Fibroblast of pulmonary artery (primary cell): ENCODE measurements at places on chromosomes 7 and 10.

GRCh38 chr7:139421123-139421522, 61.4 kb downstream of the LUC7L2 start:
- no peak for DNase-seq

DNA sequence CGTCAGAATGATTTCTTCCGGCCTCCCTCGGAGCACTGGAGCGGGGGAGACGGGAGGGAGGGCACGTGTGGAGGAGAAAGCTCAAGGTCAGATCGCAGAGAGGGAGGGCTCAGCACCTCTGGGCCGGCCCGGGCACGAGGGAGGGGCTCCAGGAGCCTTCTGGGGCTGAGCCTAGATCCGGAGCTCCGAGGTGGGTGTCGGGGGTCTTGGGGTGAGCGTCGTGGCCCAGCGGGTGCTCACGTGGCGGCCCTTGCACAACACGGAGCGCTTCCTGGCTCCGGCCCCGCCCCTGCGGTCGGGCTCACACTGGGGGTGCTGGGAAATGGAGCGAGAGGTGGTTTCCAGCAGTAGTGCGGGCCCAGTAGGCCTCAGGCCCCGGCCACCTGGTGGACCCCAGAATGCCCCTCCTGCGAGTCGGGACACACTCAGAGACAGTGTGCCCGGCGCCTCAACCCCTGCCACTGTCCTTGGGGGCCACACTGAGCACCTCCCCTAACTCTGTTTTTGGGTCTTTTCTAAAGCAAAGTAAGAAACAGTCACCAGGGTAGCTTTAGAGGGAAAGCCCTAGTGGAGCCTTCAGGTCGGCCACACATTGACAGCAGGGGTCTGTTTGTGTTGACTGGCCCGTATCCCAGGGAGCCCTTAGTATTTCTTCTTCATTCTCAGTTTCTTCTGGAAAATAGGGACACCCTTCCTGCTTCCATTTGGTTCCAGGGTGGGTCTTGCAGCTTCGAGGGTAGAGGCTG, 798 bp downstream of the PPIF start:
- peak; percentile 72 for DNase-seq

DNA sequence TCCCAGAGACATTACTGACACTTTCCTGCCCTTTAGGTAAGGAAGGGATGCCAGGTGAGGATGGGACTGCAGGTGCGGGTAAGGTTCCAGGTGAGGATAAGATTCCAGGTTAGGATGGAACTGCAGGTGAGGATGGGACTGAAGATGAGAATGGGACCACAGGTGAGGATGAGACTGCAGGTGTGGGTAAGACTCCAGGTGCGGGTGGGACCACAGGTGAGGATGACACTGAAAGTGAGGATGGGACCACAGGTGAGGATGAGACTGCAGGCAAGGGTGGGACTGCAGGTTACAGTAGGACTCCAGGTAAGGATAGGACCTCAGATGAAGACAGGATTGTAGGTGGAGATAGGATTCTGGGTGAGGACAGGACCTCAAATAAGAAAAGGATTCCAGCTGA, 322.3 kb downstream of the WDR37 start:
- DNase-seq = no peak

GRCh38 chr7:67661-68395, 124.5 kb upstream of the FAM20C start:
- no peak for DNase-seq

GRCh38 chr7:138951953-138952352, 29.2 kb downstream of the KIAA1549 start:
- DNase-seq = no peak

DNA sequence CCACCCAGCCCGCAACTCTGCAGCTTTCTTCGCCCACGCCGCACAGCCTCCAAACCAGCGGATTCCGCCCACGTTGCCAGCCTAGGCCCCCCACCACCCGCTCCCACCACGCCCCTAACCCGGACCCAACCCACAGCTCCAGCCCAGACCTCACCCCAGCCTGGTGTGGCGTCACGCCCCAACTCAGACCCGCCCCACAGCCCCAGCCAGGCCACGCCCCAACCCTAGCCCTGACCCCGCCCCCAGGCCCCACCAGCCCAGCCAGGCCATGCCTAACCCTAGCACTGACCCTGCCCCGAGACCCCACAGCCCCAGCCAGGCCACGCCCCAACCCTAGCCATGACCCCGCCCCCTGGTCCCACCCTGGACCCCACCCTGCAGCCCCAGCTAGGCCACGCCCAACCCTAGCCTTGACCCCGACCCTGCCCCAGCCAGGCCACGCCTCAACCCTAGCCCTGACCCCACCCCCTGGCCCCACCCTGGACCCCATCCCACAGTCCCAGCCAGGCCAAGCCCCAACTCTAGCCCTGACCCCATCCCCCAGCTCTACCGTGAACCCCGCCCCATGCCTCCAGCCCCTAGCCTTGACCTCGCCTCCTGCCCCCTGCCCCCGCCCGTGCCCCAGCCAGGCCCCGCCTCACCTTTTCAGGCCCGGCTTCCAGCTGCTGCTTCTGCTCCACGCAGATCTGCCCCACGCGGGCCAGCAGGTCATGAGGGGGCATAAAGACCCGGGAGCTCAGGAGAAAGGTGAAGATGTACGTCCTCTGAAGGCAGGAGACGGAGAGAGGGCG, 64.0 kb downstream of the RASGEF1A start:
- no peak for DNase-seq

DNA sequence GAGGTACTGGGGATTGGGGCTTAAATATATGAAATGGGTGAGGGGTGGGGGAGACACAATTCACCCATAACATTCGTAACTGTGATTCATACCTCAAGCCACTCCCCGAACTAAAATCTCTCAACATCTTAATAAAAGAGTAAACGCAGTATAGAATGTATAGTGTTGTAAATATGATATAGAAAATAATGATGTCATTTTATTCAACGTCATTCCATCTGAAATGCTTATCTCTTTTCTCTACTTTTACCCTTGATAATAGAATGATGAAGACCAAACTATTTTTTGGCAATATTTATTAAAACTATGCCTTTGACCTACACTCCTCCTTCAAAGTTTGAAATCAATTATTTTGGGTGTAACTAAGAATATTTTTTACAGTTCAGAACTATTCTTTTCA, 36.4 kb downstream of the FRA10AC1 start:
- DNase-seq = no peak

DNA sequence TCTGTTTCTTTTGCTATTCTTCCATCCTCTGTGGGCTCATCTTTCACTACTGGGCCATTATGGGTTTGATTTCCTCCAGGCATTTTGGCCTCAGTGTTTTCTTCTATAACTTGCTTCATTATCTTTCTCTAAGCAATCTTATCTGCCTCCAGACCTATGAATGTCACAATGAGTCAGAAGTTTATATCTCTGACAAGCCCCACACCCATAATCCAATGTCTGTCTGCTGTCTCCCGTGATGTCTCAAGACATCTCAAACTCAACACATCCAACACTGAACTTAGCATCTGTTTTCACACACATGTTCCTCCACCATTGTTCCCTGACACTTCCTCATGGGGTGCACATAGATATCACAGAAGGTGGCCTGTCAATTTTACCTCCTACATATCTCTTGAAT, 46.7 kb upstream of the RHOBTB1 start:
- no peak for DNase-seq

DNA sequence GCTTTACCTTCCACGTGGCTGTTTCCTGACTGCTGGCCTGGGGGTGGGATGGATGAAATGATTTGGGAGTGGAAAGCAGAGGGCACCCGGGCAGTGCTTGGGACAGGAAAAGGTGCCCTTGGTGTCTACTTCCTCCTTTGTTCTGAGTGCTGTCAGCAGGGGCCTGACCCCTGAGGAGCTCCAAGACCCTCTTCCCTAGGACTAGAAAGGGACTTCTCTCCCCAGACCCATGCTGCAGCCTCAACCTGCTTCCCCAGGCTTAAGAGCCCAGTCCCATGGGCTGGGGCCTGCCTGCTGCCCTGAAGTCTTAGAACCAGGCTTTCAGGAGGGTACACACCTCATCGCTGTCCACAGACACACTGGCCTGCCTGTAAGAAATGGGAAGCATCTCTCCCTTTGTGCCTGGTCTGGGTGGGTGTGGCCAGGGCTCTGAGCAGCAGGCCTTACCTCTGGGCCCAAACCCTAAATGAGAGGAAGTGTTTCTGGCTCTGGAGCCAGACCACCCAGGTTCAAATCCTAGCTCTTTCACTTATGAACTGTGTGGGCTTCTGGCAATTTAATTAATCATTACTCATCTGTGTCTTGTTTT, 12.9 kb downstream of the CDH23 start:
- no peak for DNase-seq

- DNase-seq = no peak
These were observed 7.1 kb downstream of the COBL start for GRCh38 chr7:51309361-51310130.

- DNase-seq = no peak
These were observed 126.3 kb upstream of the CXCL12 start for GRCh38 chr10:44511166-44511565.

DNA sequence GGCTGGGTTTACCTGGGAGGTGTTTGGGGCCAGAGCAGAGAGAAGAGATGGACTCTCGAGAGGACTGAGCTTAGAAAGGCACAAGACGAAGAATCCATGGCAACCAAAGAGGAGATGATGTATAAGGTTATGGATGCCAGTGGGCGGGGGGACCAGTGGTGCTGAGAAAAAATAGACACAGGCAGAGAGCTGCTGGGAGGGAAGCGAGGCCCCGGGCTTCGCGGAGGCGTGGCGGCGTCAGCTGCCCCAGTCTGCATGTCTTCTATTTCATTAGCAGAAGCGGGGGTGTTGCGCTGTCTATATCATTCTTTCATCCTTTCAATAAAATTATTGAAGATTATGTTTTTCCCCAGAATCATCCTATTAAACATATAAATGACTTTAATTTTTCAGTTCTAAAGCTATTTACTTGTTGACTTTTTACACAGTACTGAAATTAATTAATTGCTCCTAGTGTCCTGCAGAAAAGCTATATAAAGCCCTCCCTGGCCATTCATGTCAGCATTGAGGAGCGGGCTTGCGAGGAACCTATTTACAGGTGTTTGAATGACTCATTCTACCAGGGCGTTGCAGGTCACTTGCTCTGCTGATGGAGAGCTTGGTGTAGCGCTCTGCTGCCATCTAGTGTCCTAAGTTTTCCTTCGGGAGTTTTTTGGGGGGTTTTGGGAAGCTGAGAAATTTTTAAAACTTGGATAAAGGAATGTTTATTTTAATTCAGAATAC, 42.9 kb upstream of the BHLHA15 start:
- peak; percentile 68 for DNase-seq

DNA sequence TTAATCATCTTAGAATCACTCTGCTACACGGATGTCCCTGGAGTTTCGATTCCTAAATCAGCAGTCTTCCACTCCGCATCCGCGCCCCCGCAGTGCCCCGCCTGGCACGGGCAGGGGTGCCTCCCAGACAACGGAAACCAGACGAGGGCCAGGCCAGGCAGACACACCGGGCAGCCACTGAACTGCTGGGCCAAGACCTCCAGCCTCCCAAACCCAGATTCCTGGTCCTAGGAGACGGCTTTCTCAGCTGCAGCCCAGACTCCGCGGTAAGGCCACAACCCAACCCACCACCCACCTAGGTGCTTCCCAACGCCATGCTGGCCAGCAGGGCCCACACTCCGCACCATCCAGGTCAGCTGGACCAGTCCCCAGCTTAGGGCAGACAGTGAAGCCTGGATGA, 33.2 kb downstream of the MAD1L1 start:
- DNase-seq = no peak

DNA sequence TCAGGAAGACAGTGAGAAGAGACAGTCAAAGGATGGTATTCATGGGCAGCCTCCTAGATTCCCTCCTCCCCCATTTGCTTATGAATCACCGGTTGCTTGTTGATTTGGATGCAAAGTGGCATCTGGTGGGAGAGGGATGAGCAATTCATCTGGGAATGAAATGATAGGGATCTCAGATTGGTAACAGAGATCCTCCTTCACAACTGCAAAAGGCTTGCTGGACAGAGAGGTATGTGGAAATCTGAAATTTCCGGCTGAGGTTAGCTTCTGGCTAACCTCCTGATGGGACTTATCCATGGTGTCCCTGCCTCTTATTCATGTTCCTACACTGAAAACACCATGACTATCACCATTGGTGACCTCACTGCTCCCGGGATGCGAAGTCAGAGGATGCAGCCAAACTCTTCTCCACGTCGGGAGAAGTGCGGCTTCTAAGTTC, 48.4 kb upstream of the PODXL start:
- peak; percentile 38 for DNase-seq
